OCI-M1 (cell line): ENCODE measurements at places on chromosomes 5 and 9.

DNA sequence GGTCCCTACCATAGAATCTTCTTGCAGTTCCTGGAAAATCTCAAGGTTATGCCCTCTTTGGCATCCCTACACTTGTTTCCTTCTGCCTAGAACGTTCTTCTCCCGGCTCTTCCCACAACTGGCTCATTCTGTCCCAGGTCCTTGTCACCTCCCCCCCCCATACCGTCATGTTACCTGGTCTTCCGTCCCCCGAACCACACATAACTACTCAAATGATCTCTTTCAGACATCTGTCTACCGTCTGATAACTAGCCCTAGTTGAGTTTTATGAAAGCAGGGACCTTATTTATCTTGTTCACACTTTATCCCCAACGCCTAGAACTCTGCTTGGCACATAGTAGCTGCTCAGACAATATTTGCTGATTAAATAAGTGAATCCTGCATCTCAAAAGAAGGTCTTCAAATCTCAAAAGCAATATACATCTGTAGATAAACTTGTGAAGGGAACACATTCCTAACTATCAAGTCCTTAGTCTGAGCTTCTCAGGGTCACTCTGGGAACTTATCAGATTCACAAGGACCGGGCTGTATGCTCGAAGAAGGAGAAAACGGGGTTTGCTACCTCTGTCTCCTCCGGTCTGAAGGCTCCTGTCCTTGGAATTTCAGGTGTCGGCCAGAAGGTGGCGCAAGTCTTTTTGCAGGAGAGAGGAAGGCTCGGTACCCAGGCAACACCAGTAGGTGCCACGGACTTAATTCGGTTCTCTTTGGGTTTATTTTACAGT is 30.0 kb downstream of the LCP2 start:
- DNase-seq, result peak; percentile 69

GRCh38 chr5:9408964-9409363 is 136.9 kb downstream of the SEMA5A start:
- no peak for DNase-seq

GRCh38 chr9:129550199-129550839 is 70.6 kb downstream of the C9orf50 start:
- DNase-seq, result no peak

GRCh38 chr9:16871336-16872151 is 1.1 kb upstream of the BNC2 start:
- peak; percentile 6 for DNase-seq
